RPMI7951 (cell line): ENCODE measurements at places on chromosomes 3 and 15. TPM values are rescaled to one million over a fixed set of nuclear protein-coding genes. Genes with fewer than 3 reads are reported as not detected.

The USP50 gene
- not detected in 2 replicates for total RNA-seq

DNA sequence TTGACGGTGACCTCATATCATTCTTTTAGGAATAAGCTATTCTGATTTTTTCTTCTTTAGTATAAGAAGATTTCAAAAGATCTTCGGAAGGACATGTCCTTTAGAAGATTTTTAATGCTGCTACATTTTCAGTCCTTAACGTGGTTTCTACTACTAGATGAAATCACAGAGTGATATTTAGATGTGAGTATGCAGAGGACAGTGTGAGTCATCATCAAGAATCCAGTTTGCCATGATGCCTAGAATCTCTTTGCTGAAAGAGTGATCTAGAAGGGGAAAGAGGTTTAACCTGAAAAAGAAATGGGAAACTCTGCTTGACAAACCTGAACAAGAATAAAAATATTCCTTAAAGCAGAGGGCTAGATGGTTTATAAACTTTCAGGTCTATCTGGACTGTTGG is 43.2 kb downstream of the SLC7A14 start:
- peak; percentile 30 for DNase-seq

The GDPGP1 gene
- 4.3 and 5.9 TPM in 2 replicates for total RNA-seq

GRCh38 chr15:29621616-29622015 is 200.7 kb downstream of the TJP1 start:
- no peak for DNase-seq

DNA sequence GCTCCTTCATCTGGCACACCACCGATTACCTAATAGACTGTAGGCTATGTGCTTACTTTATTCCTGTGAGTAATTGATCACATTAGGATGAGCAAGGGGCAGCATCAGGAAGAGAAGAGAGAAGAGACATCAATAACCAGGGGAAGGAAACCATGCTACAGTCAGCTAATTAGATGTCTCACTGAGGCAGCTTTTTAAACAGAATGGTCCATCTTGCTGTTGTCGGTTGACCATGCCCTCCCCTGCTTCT is 278.4 kb downstream of the RPLP1 start:
- no peak for DNase-seq

DNA sequence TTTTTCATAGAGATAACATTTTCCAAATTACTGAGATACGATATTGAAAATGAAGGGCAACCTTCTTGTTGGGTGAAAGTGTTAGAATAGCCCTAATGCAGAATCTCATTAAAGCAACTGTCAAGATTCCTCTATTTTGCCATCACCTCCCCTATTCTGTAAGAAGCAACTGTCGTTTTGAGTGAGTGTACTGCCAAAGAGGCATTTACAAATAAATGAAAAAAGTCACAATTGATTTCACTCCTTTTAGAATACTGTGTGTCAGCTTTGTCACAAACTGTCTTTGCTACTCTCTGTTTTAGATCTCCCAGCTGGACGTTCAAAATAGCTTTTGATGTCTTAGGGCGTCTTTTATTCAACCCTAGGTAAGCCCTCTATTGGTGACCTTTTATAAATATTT is 322.8 kb upstream of the NAALADL2 start:
- DNase-seq: no peak

DNA sequence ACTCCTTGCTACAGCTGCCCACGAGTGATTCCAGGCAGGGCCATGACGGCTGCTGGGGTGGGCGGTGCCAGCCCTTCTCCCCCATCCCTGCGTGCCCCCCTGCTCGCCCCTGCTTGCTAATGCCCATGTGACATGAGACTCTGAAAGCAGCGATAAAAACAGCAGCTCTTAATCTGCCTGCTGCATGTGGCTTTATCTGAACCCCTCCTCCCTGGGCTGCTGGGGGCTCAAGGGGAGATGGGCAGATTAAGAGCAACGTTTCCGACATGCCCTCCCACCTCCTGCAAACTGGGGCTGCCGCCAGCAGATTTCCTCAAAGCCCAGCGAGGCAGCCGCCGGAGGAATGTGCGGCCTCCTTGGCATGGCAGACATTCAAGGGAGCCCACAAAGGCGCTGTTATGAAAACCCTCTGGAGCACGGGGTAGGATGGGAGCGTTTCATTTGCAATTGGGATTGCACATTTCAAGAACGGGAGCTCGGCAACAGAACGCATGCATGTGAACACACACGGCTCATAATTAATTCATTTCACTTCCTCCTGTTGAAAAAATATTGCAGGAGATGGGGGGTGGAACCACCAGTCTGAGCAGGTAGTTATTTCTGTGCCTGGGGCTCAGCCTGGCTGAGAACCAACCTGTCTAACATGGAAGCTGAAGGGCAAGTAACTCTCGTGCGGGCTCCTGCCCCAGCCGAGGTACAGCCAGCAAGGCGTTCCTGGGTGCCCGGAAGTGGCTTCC is 504.2 kb upstream of the PROK2 start:
- peak; percentile 90 for DNase-seq

GRCh38 chr3:127420829-127421228 is 133.0 kb upstream of the PRR20G start:
- no peak for DNase-seq

The SPESP1 gene
- 37.3 and 46.7 TPM in 2 replicates for total RNA-seq

DNA sequence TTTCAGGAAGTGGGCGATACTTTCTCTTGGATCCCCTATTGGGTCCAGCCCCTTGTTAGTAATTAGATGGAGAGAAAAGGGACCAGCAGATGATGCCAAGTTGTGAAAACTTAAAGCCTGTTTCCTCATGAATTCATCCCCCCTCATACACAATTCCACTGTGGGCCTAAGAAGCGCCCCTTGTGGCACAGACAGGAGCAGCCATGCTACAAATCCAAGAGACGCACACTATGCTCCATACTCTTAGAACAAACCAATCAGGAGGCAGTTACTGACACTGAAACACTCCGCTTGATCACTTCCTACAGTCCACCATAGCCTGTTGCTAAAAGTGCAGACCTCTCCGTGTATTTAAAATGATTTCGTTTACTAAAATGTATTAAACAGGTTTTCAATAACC is 111.3 kb upstream of the ARRDC4 start:
- DNase-seq: no peak

DNA sequence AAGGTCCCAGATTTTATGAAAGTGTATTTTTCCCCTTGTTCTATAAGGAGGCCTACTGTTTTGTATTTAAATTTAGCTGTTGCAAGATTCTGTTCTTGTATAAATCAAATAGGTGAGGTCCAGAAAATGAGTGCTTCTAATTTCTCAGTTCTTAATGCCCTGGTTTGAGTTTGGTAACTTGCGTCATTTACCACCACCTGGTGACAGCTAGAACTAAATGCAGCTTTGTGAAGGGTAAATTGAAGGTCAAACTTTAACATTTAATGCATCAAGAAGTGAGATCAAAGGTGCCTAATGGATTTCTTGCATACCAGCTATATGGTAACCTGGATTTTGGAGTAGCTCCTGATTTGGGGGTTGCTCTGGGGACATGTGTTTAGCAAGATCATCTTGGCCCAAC is 50.7 kb upstream of the POLR2M start:
- DNase-seq: no peak

- no peak for DNase-seq
These were observed 313.1 kb downstream of the WDR72 start for GRCh38 chr15:53446376-53446775.

The TTC21A gene
- total RNA-seq: 0.60 and 1.2 TPM in 2 replicates

DNA sequence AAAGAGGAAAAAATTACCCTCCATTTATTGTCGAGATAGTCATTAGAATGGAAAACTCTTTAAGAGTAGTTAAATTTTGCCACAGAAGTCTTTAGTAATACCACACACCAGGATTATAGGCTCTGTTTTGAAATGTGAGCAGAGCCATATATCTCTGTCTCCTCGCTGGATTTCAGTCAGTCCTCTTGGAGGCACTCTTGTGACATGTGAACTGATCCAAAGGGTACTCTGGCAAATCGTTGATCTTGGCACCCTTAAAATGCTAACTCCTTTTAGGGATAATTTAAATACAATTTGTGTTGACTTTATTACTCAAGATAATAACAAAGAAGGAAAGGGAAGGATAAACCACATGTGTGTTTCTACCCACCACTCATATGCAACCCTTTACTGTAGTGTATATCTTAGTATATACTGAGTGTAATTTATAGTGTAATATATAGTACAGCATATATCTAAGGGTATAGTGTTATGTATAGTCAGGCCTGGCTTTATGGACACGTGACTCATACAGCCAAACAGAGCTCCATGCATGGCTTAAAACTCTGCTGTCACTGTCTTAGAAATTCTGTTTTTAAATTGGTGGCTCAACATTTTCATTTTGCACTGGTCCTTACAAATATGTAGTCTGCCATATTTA is 12.3 kb upstream of the KPNA4 start:
- DNase-seq: peak; percentile 35

The ATP10A gene
- not detected in 2 replicates for total RNA-seq

The TBC1D2B gene
- 13.8 and 14.5 TPM in 2 replicates for total RNA-seq

The TRPM1 gene
- not detected in 2 replicates for total RNA-seq

GRCh38 chr15:71219645-71220044 is 104.4 kb downstream of the THSD4 start:
- peak; percentile 51 for DNase-seq

- no peak for DNase-seq
These were observed 566.0 kb downstream of the GBE1 start for GRCh38 chr3:81195478-81195877.

DNA sequence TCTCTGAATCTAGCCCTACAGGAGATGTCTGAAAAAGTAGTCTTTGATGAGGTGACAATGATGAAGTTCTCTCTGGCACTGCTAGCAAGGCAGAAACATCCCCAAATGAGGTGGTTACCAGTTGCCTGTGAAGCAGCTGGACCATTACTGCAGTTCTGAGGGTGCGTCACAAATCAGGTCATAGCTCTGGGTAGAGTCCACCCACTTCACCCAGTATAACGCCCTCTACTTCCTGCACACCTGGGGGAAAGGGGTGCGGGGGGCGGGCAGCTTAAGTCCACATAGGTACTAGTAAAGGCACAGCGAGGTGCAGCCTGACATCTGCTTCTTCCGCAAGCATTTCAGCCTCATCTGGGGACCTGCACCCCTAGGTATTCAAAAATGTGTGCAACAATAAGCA is 13.4 kb upstream of the SATB1 start:
- DNase-seq: no peak

The COX5A gene
- total RNA-seq: 133 and 184 TPM in 2 replicates

The BNC1 gene
- total RNA-seq: 6.6 and 8.8 TPM in 2 replicates

The PRSS50 gene
- not detected in 2 replicates for total RNA-seq

- DNase-seq: no peak
These were observed 6.4 kb upstream of the REC114 start for GRCh38 chr15:73436613-73437012.

GRCh38 chr3:134929976-134930375 is 134.9 kb downstream of the EPHB1 start:
- no peak for DNase-seq

GRCh38 chr3:13323822-13324221 is 96.3 kb downstream of the NUP210 start:
- DNase-seq: no peak

The NAALADL2 gene
- 0.36 and 0.78 TPM in 2 replicates for total RNA-seq

DNA sequence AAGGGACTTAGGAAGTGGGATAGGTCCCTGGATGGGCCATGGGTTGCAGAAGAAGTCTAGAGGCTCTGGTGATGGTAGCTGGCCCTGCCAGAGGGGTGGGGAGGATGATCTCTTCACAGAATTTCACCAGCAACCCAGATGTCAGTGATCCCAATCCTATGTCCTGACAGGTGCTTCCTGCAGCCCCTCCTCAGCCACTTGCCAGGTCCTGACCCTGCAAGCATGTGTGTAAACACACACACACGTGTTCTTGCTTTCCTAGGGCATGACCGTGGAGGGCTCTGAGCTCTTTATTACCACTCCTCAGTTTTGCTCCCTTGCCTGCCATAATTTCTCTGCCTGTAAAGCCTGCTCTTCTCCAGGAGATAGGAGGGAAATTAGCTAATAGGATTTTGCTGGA is 12.5 kb downstream of the TEX264 start:
- no peak for DNase-seq

The ASB7 gene
- 11.5 and 13.5 TPM in 2 replicates for total RNA-seq
